ENCODE measurements at places on chromosomes 1 and 21. TPM values are rescaled to one million over a fixed set of nuclear protein-coding genes. Genes with fewer than 3 reads are reported as not detected.

DNA sequence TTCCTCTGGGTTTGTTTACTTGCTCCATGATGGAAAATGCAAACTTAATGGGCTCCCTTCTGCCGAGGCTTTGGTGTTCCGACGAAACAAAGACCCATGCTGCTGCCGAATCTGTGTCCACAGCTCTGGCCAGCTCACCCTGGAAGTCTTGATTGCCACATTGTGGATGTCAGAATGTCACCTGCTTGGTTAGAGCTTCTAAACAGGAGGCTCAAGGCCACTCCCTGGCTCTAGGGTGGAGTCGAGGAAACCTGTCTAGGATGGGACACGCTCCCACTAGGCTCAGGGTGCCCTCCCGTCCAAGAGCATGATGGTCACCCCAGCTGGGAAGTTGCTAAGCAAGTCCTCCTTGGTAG lies 279.3 kb upstream of the VAMP3 start:
- DNase-seq, result no peak

GRCh38 chr1:79264975-79265818 lies 258.7 kb upstream of the ADGRL4 start:
- DNase-seq, result no peak

DNA sequence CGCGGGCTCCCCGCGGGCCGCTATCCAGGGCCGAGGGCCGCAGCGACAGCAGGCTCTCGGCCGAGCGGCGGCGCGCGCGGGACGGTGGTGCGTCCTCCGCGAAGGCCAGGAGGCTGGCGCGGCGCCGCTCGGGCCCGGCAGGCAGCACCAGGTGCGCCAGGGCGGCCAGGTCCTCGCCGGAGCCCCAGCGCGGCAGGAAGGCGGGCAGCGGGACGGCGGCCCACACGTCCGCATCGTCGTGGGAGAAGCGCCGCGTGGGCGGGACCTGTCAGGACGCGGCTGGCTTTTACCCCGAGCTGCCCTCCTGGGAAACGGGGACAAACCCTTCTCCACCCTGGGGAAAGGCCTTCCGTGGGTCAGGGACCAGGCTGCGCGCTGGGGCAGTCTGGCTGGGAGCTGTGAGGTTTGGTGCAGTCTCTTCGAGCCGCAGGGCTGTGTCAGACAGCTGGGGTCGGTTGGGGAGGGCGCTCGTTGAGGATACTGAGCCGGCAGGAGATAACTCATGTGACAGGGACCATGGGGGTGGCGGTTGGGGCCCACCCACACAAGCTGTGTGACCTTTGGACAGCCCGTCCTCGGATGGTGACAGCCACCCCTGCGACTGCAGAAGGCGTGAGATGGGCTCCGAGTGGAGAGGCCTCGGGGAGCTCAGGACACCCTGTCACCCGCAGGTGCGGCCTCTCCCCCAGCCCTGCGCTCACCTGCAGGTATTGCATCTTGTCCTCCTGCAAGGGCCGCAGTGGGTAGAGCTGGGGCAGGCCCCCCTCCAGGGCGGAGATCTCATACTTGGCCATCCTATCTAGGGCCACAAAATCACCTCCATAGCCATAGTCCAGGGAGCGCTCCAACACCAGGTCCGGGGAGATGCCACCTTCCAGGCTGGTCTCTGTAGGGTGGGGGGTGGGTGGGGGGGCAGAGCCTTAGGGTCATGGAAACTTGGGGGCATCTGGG lies 6.0 kb downstream of the HES3 start:
- DNase-seq, result no peak

DNA sequence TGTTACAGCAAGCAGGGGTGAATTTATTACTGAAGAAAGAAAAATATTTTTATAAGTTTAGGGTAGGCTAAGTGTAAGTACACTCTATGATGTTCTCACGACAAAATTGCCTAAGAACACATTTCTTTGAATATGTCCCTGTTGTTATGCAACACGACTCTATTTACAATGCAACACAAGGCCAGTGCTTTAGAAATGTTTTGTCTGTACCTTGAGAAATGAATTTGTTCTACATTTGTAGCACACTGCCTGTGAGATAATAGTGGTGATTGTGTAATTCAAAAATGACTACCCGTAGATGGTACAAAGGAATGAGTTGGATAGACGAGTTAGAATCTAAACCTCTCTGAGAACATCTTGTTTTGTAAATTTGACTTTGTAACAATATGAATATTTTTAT lies 63.7 kb upstream of the IGSF5 start:
- DNase-seq, result no peak

GRCh38 chr1:196650403-196650802 lies 1.4 kb upstream of the CFH start:
- no peak for DNase-seq

- DNase-seq, result no peak
Observed at GRCh38 chr21:34519016-34519415, 7.0 kb upstream of the KCNE1 start.

- no peak for DNase-seq
Observed at GRCh38 chr1:224213438-224214119, 30.5 kb downstream of the DEGS1 start.

GRCh38 chr1:10737651-10738050 lies 58.8 kb downstream of the CASZ1 start:
- DNase-seq, result no peak

GRCh38 chr1:155005076-155006011 lies 2.7 kb downstream of the ZBTB7B start:
- peak; percentile 69 for DNase-seq

GRCh38 chr1:59004755-59005154 lies 220.9 kb upstream of the JUN start:
- no peak for DNase-seq

DNA sequence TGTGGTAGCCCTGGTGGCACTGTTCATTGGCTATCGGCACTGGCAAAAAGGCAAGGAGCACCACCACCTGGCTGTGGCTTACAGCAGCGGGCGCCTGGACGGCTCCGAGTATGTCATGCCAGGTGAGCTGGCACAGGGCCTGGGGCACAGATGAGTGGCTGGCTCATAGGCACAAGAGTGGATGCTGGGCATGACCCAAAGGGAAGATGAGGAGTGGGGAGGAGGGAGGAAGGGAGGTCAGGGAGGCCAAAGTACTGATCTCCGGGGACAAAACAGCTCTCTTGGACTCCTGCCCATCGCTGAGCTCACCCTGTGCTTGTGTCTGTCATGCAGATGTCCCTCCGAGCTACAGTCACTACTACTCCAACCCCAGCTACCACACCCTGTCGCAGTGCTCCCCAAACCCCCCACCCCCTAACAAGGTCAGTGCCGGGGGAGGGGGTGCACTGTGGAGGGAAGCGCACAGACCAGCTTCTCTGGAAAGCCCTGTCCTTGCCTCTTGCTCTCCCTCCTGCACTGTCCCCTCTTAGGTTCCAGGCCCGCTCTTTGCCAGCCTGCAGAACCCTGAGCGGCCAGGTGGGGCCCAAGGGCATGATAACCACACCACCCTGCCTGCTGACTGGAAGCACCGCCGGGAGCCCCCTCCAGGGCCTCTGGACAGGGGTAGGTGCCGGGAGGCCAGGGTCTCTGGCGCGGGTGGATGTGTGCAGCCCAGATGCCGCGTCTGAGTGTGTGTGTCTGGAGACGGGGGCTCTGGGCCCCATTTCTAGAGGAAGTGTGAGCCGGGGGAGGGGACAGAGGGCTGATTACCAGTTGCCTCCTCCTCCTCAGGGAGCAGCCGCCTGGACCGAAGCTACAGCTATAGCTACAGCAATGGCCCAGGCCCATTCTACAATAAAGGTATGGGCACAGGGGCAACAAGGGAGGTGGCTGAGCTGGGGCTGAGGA lies 7.3 kb upstream of the LRRC71 start:
- DNase-seq, result no peak

DNA sequence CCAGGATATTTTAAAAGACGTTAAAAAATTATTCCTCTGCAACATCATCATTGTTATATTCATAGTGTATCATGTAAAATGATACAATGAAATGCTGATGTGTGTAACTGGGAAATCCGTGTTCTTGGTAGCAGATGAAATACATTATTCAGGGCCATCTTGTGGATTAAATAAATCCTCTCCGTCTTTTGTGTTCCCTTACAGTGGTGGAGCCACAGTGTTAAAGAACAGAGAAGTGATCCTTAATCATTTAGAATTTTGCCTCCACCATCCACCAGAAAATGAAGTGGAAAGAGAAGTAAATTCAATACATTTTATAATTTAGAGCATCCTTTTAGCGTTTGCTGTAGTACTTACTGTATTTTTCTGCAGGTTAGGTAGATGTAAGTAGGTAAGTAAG lies 1.3 kb downstream of the DYRK3 start:
- no peak for DNase-seq

GRCh38 chr1:14103878-14104430 lies 404.0 kb downstream of the PRDM2 start:
- no peak for DNase-seq

DNA sequence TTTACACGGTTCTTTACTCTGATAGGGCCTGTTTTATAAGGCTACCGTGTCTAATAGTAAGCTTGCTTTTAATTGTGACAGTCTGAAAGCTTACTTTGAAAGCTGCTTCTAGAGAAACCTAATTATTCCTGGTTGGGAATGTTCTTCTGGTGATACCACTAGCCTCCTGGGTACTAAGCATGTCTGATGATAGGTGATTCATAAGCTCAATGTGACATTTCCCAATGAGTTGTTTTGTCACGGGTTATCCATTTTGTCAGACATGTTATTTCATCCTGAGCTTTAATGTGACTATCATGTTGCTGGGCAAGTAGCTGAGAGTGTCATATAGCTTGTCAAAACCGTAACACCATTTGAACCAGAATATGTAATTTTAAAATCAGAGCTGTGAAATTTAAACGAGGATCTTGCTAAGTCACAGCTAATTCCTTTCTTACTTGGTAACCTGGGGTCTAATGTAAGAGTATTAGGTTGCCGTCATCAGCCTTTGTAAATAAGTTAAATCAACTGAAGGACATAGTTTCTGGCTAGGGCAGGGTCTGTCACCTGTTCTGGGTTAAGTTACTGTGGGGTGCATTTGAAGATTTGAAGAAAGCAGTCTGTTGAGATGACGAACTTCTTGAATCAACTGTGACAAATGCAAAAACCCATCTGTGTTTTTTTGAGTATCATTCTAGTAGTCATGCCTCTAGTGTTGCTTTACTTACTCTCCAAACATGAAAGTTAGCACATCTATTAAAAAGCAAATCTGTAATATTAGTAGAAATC lies 529.2 kb downstream of the USP25 start:
- DNase-seq, result no peak

Gene TNFRSF1B
- 11.9 TPM for polyA plus RNA-seq

Gene CAPN9
- not detected for polyA plus RNA-seq
